Substantia nigra (tissue), 51 donors: ENCODE measurements at places on chromosomes 12 and 14.
A peak's percentile ranks its signal among the peaks of the same experiment; 100 is the strongest.

DNA sequence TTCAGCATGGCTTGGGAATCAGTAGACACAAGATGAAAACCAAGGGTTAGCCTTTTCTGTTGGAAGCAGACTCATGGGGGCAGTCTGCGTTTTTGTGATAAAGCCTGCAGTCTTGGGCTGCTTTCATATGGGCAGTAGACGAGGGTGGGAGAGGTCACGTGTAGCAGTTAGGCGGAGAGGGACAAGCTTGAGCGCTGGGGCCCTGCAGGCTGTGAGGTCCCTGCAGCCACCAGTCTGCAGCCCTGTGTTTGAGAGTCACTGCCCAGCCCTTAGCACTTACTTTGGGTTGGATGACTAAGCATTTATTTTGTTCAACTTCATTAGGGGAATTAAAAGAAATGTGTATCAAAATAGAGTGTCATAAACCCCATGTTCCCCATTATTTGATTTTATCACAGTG lies 37.2 kb downstream of the EP400 start:
- no peak for DNase-seq

DNA sequence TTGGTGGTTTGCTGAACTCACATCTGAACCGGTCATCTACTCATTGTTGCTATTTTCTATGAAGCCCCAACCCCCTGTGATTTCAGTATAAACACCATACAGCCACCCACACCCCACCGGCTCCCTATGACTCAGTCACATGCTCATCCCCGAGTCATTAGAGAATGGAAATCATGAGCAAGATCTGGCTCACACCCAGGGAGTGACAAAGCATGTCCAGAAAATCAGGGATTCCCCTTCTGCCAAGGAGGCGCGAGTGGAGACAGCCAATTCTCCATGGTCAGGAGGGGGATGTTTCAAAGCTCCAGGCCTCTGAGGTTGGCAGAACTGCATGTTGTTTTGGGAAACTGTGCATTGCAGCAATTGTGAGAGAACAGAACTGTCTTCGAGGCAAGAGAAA lies 657.5 kb upstream of the TBX3 start:
- DNase-seq = no peak

DNA sequence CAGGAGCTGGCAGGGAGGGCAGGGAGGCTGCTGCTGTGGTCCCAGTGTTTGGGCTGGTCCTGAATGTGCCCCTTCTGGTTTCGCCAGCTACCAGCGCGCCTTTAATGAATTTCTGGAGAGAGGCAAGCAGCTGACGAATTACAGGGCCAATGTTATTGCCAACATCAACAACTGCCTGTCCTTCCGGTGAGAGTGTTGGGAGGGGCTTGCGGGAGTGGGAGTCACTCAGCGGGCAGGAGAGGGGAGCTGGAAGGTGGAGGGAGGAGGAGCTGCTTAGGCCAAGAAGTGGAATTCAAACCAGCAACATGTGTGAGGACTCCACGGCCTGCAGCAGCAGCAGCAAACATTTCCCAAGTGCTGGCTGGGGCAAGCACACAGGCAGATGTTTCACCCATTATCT lies 7.7 kb downstream of the TNFAIP2 start:
- no peak for DNase-seq

DNA sequence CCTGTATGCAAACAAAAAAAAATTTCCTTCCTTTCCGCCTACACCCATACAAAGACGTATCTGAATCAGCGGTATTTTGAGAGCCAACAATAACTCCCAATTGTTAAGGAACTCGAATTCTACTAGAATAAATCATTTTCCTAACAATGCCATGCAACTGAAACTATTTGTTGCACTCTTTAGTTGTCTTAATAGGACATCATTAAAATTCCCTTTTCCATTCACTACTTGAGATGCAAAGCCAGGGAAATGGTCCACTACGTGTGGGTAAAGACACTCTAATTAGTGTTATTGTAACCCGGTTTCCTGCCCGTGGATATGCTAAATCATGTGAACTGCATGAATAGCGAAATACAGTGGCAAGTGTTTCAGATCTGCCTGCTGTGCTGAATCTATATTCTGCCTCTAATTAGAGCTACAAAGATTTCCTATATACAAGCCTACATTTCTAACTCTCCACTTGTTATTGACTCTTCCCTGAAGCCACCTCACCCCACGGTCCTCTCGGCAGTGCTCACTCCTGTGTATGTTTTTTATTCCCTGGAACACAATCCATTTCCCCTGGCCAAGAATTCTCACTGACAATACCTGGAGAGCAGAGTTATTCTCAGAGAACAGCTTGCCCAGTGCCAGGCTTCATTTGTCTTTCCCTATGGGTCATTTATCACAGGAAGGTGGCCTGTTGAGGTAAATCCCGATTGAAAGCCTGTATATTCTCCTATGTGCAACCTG lies 168.3 kb downstream of the PAWR start:
- DNase-seq = no peak

GRCh38 chr14:76373456-76373855 lies 2.5 kb upstream of the ESRRB start:
- no peak for DNase-seq

DNA sequence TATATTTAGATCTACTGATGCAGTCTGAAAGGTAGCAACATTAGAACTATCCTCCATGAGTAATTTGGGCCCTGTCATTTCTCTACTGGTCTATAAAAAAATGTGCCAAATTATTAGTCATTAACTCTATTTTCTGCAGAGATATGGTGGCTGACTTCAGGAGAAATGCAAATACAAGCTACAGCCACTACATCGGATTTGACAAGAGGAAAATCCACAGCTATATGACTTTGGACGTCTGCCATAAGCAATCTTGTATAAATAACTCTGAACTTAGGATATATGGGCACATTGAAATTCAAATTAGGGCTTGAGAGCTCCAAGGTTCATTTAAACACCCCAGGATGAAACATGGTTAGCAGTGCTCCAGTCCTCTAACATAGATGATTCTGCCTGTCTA lies 983.0 kb upstream of the LRFN5 start:
- no peak for DNase-seq

GRCh38 chr14:23009939-23010726 lies at the start of gene C14orf93:
TSS of gene C14orf93 (minus strand) at chr14:23010143. CDS start at chr14:22999023, 11,120 bp downstream.
- peak; percentile 74 for DNase-seq

- DNase-seq = peak; percentile 30
Observed at GRCh38 chr12:111766608-111767361, at the start of gene ALDH2. TSS of gene ALDH2 (plus strand) at chr12:111766933. CDS start at chr12:111766983, 50 bp downstream.

GRCh38 chr14:92622311-92622710 lies 108.7 kb downstream of the RIN3 start:
- no peak for DNase-seq

DNA sequence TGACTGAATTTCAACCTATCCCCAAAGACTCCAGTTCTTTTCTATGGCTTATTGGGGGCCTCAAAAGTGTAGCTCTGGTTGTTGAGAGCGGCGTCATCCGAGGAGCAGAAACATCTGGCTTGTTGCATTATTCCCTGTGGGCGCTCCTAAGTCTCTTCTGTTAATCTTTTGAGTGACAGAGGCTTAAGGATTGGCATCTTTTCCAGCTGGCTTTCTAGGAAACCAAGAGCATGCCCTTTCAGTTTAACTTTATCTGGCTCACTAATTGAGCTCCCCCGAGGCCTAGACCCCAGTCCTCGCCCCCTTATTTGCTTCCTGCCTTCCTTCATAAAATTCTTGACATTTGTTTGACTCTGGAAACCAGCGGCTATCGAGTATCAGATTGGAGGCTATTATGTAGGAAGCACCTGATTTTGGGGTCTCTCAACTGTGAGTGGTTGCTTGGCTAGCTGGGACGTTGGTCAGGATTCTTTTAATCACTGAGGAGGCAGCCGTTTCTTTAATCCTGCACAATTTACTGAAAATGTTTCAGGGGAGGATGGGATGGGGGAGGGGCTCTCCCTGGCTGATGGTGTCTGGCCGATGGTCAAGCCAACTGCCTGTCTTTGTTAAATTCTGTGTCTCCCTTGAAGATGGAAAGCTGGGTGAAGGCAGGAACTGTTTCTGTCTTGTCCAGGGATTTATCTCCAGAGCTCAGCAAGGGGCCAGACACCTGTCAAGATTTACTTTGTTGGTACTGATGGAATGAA lies 3.1 kb downstream of the SMOC1 start:
- DNase-seq = no peak

GRCh38 chr12:132444957-132445883 lies 44.7 kb upstream of the FBRSL1 start:
- DNase-seq = no peak

- no peak for DNase-seq
Observed at GRCh38 chr12:12564911-12565310, 2.2 kb upstream of the DUSP16 start.

DNA sequence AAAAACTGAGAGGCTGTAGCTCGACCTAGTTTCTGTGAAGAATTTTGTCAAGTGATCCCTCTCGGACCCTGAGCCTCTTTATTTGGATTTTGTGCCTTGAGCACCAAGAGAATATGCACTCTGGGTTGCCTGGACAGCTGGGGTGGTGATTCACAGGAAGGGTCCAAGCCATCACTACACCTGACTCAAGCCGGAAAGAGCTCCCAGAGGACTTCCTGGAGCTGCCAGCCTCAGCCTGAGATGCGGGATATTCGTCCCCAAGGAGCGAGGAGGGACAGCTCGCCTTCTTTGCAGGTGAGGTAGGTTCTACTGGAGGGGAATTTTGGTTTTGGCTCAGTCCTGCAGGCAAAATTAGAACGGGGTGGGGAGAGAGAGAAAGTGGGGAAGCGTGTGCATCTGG lies 94.3 kb downstream of the GALNT8 start:
- DNase-seq = no peak

DNA sequence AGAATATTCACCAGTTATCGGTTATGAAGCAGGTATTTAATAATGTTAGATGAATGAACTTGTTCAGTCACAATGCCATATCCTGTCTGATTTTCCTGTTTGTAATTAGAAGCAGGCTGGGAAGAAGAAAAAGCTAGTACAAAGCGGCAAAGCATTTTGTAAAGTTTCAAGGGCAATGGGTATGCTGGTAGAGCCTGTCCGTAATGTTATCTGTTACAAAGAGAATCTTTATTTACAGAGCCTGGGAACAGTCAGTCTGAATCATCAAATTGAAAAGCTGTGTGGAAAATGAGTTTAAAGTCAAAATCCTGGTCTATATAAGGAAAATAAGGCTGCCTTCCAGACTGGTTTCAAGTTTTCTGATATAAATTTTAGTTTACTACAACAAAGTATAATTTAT lies 40.5 kb downstream of the PARP11 start:
- no peak for DNase-seq

DNA sequence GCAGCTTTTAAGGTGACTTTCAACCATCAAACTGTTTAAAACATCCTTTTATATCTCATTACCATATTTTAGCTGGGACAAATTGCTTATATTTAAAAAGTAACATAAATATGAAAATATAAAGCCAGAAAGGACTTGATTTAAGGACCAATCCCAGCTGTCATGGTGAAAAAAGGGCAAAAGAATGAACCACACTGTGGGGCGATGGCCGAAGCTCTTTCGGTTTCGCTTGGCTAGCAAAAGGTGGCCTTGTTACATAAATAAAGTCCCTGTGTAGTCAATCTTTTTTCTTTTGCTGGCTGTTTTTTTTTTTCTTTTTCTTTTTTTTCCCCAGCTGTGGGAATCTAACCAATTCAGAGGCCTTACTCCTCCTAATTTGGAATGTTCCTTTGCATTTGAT lies 50.9 kb downstream of the FBXO33 start:
- DNase-seq = no peak

- DNase-seq = no peak
Observed at GRCh38 chr12:4421590-4422031, 24.0 kb downstream of the FGF6 start.

GRCh38 chr14:50031602-50032313 lies 84.6 kb downstream of the VCPKMT start:
- DNase-seq = no peak

- no peak for DNase-seq
Observed at GRCh38 chr14:98161356-98161755, 1110.6 kb downstream of the BCL11B start.

DNA sequence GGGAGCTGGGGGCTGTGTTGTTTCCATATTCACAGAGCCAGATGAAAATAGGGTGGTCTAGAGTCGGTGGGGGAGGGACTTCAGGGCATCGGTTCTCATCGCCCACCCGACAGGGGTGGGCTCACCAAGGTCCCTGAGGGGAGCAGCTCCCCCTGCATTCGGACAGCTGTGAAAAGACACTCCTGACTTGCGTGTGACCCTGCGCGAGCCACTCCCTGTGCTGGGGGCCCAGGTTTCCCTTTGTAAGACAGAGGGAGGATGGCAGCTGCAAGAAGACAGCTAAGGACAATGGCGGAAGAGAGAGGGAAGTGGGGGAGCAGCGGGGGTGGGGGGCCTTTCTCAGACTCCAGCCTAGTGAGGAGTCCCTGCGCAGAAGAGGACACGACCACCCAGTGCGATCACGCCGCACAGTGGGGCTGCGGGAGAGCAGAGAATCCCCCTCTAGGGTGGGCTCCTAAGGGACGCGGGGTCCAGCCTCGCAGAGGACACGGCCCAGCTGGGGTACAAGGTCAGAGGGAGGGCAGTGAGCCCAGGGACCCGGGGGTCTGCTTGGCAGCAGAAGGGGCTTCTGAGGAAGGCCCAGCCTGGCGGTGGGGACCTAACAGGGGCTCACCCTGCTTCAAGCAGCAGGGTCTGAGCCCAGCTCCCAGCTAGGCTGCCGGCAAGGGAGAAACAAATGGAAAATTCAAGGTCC lies 326.9 kb upstream of the DIO3 start:
- DNase-seq = no peak

- DNase-seq = no peak
Observed at GRCh38 chr12:104410326-104410725, 46.4 kb upstream of the CHST11 start.

GRCh38 chr12:11576104-11576503 lies 73.4 kb upstream of the ETV6 start:
- DNase-seq = no peak

DNA sequence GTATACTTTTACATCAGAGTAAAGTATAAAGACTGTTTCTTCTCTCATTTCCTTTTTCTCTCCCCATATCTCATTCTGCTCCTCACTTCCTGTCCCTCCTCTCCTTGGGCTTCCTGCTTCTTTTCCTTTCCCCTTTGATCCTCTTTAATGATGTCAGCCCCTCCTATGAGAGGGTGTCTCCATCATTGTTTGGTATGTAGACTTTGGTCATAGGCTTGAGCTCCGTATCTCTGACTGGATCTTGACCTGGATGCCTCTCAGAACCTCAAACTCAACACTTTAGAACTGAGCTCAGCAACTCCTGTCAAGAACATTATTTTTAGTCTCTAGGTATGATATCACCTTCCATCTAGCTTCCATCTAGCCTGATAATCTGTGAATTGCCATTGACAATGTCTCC lies 50.3 kb downstream of the AKAP6 start:
- DNase-seq = no peak

DNA sequence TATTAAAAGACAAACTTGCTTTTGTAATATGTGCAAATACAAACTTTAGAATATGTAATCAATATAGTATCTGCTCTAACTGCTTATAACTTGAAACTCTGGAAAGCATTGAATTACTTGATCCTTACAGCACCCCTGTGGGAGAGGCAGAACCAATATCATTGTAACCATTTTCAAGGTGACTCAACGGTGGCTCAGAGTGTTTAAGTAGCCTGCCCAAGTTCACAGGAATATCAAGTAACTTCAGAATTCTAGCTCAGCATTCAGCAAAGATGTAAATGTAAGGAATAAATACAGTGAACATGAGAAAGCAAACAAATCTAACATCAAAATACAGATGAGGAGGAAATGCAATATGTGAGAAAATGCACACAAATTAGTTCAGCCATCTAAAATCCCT lies 264.6 kb downstream of the NELL2 start:
- no peak for DNase-seq
